ENCODE measurements at places on chromosomes 12 and 14.

DNA sequence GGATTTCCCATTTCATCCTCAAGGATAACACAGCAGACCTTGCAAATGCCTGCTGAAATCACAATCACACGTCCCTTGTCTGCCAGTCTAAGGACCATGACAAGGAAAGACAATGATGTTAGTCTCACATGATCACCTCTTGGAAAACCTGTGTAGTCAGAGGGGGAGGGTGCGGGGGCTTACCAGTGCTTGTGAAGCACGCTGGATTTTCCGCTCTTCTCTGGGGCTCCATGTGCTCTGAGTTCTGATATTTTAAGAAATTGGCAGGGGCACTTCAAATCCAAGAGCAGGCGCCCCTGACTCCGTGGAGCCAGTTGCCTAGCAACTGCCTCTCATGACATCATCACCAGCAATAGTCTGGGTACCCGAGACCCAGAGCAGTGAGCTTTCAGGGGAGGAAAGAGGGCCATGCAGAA lies 200.9 kb upstream of the C14orf180 start:
- no peak for DNase-seq

DNA sequence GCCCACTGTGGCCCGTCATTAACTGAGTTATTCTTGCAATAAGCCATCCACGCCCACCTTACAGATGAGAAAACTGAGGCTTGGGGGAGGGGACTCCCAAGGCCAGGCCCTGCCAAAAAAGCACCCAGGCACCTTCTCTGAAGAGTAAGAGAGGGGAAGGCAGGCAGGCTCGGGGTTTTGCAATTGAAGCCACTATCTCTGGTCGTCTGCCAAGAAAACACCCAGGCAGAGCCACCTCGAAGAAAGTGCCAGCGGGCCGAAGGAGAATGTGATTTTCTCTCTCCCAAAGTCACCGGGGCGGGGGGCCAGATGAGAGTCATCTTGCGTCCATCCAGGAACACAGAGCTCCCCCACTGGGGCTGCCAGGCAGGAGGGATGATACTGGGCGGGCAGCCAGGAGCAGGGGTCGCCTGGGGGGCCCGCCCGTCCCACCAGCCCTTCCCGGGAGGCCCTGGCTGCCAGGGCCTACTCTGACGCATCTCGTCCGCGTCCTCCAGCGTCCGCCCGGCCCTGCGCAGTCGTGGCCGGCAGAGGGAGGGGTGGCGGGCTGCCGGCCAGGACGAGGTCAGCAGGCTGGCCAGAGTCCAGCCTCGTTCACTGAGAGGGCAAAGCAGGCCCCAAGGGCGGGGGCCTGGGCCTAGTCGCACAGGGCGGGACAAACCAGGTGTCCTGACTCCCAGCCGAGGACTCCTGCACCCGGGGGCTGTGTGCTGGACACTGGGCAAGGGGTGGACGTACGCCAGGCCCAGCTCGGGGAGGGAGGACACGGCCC lies 74.3 kb downstream of the RFLNA start:
- no peak for DNase-seq

GRCh38 chr14:57854571-57854970 lies 11.3 kb downstream of the SLC35F4 start:
- no peak for DNase-seq

GRCh38 chr14:24996930-24997725 lies 52.8 kb downstream of the STXBP6 start:
- peak; percentile 100 for DNase-seq

DNA sequence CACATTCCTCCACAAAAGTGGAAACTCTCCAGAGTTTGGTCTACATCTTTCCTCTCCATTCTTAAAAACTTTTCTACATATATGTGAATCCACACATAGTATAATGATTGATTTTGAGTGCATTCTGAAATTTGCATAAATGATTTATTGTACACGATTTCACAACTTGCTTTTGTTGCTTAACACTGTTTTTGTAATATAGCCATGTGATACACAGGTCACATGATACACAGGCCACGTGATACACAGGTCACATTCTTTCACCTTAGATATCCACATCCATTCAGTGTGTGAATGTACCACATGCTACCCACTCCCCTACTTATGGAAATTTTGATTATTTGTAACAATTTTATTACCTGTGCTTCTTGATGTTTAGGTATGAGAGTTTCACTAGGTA lies 319.1 kb downstream of the ZFP36L1 start:
- DNase-seq: no peak

All from DMS79 (cell line).